Mesenchymal stem cell (in vitro differentiated cells and primary cell): ENCODE measurements at places on chromosomes 3 and 15.

DNA sequence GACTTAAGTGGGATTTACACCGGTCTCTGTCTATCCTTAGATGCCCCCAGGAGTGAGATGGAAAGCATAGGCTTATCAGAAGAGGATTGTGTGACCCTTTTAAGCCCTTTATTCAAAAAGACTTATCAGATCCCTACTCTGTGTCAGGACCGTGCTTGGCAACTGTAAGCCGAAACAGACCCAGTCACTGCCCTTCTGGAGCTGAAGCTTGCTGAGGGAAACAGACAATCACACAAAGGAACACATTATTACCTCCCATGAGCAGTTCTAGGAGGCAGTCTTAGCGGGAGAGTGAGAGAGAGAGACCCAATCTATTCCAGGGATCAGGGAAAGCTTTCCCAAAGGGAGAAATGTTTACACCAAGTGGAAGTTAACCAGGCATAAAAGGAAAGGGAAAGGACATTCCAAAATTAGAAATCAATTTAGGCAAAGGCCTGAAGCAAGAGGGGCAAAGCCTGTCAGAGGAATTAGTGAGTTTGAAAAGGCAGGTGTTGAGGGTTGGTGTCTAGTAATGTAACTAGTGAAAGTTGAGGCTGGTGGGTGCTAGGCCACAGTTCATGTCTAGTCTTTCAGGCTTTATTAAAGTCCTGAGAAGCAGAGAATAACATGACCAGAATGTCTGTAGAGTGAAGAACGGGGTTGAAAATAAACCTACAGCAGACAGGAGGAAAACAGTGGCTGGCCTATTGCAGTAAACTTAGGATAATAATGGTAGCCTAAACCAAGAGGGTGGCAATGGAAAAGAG lies 86.7 kb downstream of the THBS1 start:
- H3K4me3 ChIP-seq, result no peak overlapping the region
- DNase-seq, result no peak
- H3K27me3 ChIP-seq, result no peaks in the 10 kb centered on the region
- peak overlapping the region; percentile 98 for H3K27ac ChIP-seq

DNA sequence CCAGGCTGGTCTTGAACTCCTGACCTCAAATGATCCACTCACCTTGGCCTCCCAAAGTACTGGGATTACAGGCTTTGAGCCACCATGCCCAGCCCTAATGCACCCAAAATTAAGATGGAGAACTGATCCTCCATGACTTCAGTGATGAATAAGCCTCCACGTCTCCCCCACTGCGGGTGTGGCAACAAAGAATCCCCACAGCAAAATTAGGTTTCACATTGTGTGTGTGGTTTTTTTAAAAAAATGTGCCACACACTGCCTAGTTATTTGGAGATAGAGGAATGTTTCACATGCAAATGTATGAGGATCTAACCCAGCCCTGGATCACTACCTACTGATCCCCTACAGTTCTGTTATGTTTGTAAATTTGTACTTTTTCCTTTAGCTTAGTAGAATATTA lies 17.3 kb downstream of the HDAC11 start:
- no peak overlapping the region for H3K4me3 ChIP-seq
- H3K4me1 ChIP-seq, result peaks cover 5% of the 10 kb centered on the region
- DNase-seq, result no peak
- no peak overlapping the region for H3K27ac ChIP-seq
- H3K27me3 ChIP-seq, result no peaks in the 10 kb centered on the region

GRCh38 chr3:10010878-10011465 lies 15.3 kb upstream of the FANCD2 start:
- DNase-seq, result peak; percentile 93
- peak overlapping the region; percentile 65 for H3K4me3 ChIP-seq
- peaks cover 10% of the 10 kb centered on the region for H3K36me3 ChIP-seq
- no peaks in the 10 kb centered on the region for H3K27me3 ChIP-seq

- no peaks in the 10 kb centered on the region for H3K27me3 ChIP-seq
- DNase-seq, result no peak
- no peak overlapping the region for H3K4me3 ChIP-seq
- H3K27ac ChIP-seq, result no peak overlapping the region
- H3K4me1 ChIP-seq, result no peaks in the 10 kb centered on the region
These were observed 55.2 kb downstream of the CNTN3 start for GRCh38 chr3:74559261-74559660.

DNA sequence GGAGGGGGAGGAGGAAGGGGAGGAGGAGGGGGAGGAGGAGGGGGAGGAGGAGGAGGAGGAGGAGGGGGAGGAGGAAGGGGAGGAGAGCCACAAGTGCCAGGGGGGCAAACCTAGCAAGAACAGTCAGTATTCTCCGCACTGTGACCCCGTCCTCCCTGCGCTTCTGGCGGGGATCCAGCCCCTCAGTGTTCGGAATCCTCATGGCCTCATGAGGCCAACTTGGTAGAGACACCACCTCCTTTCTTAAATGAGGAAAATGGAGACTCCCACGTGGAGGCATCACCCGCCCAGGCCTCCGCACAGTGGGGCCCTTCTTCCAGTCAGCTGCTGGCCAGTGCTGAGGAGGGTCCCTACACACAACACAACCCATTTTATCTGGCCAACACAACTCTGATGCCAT lies 163.4 kb downstream of the XXYLT1 start:
- H3K27ac ChIP-seq, result no peak overlapping the region
- no peak for DNase-seq
- no peak overlapping the region for H3K4me3 ChIP-seq
- H3K27me3 ChIP-seq, result no peaks in the 10 kb centered on the region

GRCh38 chr15:72160696-72161245 lies 36.8 kb downstream of the GRAMD2A start:
- H3K36me3 ChIP-seq, result no peaks in the 10 kb centered on the region
- no peak overlapping the region for H3K27ac ChIP-seq
- no peak for DNase-seq
- H3K27me3 ChIP-seq, result no peaks in the 10 kb centered on the region
- H3K4me1 ChIP-seq, result peaks cover 4% of the 10 kb centered on the region

DNA sequence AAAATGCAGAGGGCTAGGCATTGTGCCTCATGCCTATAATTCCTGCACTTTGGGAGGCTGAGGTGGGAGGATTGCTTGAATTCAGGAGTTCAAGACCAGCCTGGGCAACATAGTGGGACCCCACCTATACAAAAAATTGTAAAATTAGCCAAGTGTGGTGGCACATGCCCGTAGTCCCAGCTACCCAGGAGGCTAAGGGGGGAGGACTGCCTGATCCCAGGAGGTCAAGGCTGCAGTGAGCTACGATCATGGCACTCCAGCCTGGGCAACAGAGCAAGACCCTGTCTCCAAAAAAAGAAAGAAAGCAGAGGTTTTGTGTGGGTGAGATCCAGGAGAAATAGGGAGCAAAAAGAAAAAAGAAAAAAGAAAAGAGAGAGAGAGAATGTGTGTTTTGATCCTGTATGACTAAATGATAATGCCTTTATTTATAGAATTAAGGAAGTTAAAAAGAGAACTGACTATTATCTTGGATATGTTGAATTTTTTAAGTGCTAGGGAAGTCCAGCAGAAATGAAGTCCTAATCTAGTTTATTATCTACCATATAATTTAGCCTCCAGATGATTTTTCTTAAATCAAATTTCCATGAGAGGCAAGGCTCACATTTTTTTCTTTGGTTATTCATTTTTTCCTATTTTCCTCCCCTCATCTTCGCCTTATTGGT lies 4.8 kb downstream of the TTBK2 start:
- no peaks in the 10 kb centered on the region for H3K27me3 ChIP-seq
- H3K4me3 ChIP-seq, result no peak overlapping the region
- H3K27ac ChIP-seq, result no peak overlapping the region
- H3K36me3 ChIP-seq, result no peaks in the 10 kb centered on the region
- no peaks in the 10 kb centered on the region for H3K4me1 ChIP-seq
- no peak for DNase-seq

GRCh38 chr3:160949460-160949859 lies 155.7 kb downstream of the B3GALNT1 start:
- no peaks in the 10 kb centered on the region for H3K4me1 ChIP-seq
- H3K4me3 ChIP-seq, result no peak overlapping the region
- no peaks in the 10 kb centered on the region for H3K36me3 ChIP-seq

DNA sequence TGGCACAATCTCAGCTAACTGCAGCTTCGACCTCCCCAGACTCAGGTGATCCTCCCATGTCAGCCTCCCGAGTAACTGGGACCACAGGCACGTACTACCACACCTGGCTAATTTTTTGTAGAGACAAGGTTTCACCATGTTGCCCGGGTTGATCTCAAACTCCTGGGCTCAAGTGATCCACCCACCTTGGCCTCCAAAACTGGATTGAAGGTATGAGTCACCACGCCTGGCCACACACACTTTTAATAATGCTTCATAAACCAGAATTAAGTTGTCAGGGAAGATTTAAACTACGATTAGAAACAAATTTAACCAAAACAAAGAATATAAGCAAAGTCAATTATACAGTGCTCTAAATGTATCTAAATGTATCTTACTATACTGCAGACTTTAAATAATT lies 87.5 kb downstream of the LRRFIP2 start:
- H3K4me1 ChIP-seq, result peaks cover 2% of the 10 kb centered on the region
- H3K36me3 ChIP-seq, result peaks cover 6% of the 10 kb centered on the region
- no peak overlapping the region for H3K27ac ChIP-seq
- H3K27me3 ChIP-seq, result no peaks in the 10 kb centered on the region

- no peaks in the 10 kb centered on the region for H3K27me3 ChIP-seq
- DNase-seq, result no peak
- H3K27ac ChIP-seq, result no peak overlapping the region
- no peaks in the 10 kb centered on the region for H3K4me1 ChIP-seq
- no peaks in the 10 kb centered on the region for H3K36me3 ChIP-seq
These were observed 209.8 kb downstream of the PLCH1 start for GRCh38 chr3:155535098-155535497.

GRCh38 chr15:93694033-93694432 lies 537.3 kb upstream of the MCTP2 start:
- H3K27ac ChIP-seq, result no peak overlapping the region
- H3K4me3 ChIP-seq, result no peak overlapping the region
- DNase-seq, result no peak
- H3K27me3 ChIP-seq, result no peaks in the 10 kb centered on the region
- no peaks in the 10 kb centered on the region for H3K36me3 ChIP-seq
- H3K4me1 ChIP-seq, result no peaks in the 10 kb centered on the region

- no peaks in the 10 kb centered on the region for H3K27me3 ChIP-seq
- peaks cover 1% of the 10 kb centered on the region for H3K4me1 ChIP-seq
- no peak overlapping the region for H3K4me3 ChIP-seq
- no peak overlapping the region for H3K27ac ChIP-seq
- no peak for DNase-seq
- H3K36me3 ChIP-seq, result no peaks in the 10 kb centered on the region
These were observed 500.2 kb upstream of the NR2F2 start for GRCh38 chr15:95830281-95830680.

DNA sequence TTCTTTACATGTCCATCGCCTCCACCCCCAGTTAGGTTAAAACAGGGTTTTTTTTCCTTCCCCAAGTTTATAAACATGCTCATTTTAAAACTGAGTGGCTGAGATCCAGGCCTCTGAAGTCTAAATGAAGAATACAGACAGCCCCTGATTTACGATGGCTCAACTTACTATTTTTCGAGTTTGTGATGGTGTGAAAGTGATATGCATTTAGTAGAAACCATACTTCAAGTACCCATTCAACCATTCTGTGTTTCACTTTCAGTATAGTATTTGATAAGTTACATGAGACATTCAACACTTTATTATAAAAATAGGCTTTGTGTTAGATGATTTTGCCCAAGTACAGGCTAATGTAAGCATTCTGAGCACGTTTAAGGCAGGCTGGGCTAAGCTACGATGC lies 30.5 kb upstream of the GNB5 start:
- DNase-seq, result no peak
- no peak overlapping the region for H3K27ac ChIP-seq
- H3K36me3 ChIP-seq, result peaks cover 4% of the 10 kb centered on the region
- no peak overlapping the region for H3K4me3 ChIP-seq

- H3K27me3 ChIP-seq, result no peaks in the 10 kb centered on the region
- no peaks in the 10 kb centered on the region for H3K36me3 ChIP-seq
- DNase-seq, result no peak
- no peak overlapping the region for H3K4me3 ChIP-seq
These were observed 9.1 kb upstream of the SEC11A start for GRCh38 chr15:84725001-84725491.

DNA sequence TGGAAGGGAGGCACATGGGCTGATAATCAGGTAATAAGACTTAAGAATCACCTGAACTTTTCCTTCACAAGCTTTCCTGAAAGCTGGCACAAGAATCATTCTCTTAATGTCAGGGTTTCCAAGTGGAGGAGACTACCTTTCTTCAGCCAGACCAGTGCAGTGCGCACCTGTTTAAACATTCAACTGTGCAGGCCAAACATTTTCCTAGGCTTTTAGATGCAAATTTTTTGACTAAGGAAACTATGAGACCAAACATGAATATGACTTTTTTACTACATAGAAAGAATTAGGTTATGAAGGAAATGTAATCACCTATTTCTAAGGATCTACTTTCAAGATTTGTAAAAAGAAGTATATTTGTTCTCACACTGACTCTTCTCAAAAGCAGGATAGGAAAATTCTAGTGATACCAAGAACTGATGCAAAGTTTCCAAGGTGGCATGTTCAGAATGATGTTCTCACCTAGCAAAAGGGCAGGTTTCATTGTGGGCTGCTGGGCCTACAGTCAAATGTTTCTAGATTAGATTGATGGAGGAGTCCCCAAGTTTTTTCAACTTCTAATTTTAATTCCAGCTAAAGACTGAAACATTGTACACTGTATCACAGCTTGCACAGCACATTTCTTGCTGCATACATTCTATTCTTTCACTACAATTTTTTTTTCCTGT lies 339.1 kb downstream of the TIGIT start:
- H3K27ac ChIP-seq, result no peak overlapping the region
- no peaks in the 10 kb centered on the region for H3K27me3 ChIP-seq
- peaks cover 4% of the 10 kb centered on the region for H3K4me1 ChIP-seq
- H3K4me3 ChIP-seq, result no peak overlapping the region
- DNase-seq, result no peak
- no peaks in the 10 kb centered on the region for H3K36me3 ChIP-seq

DNA sequence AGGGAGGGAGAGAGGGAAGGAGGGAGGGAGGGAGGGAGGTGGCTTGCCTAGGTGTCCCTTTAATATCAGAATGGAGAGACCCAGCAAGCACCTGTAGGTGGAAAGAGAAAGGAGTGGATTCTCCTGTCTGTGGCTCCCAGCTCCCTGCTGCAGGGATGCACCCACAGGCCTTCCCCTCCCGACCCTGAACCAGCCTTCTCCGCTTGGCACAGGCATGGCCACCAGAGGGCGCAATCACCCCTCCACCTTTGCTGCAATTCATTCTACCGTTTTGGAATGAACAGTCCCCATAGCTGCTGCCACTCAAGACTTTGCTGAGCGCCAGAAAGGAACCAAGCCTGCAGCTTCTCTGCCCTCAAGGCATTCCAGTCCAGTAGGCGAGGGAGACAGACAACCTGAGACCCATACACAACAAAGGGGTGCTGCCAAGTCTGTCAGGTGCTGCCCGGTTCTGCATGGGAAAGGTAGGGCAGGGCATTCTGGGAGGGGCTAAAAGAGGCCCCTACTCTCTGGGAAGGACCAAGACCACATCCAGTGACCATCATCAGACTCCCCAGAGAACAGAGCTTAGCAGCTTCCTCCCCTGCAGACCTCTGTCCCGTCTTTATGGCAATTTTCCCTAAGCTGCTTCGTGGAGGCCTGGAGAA lies 4.9 kb downstream of the TLR9 start:
- DNase-seq, result peak; percentile 71
- peaks cover under 1% of the 10 kb centered on the region for H3K27me3 ChIP-seq
- H3K4me3 ChIP-seq, result no peak overlapping the region
- peaks cover 9% of the 10 kb centered on the region for H3K4me1 ChIP-seq
- H3K36me3 ChIP-seq, result peaks cover 5% of the 10 kb centered on the region
